ENCODE measurements at places on chromosomes 4 and X. TPM values are rescaled to one million over a fixed set of nuclear protein-coding genes. Genes with fewer than 3 reads are reported as not detected.

MAGEB1 gene
- not detected for total RNA-seq

- peaks cover 5% of the 10 kb centered on the region for H3K36me3 ChIP-seq
- H3K4me1 ChIP-seq = no peaks in the 10 kb centered on the region
- no peak overlapping the region for H3K27ac ChIP-seq
- no peak overlapping the region for H3K4me3 ChIP-seq
Measured at GRCh38 chr4:26753617-26754016, 107.0 kb upstream of the STIM2 start.

TBC1D9 gene
- total RNA-seq = 42.6 TPM

PHOX2B gene
- not detected for total RNA-seq

DNA sequence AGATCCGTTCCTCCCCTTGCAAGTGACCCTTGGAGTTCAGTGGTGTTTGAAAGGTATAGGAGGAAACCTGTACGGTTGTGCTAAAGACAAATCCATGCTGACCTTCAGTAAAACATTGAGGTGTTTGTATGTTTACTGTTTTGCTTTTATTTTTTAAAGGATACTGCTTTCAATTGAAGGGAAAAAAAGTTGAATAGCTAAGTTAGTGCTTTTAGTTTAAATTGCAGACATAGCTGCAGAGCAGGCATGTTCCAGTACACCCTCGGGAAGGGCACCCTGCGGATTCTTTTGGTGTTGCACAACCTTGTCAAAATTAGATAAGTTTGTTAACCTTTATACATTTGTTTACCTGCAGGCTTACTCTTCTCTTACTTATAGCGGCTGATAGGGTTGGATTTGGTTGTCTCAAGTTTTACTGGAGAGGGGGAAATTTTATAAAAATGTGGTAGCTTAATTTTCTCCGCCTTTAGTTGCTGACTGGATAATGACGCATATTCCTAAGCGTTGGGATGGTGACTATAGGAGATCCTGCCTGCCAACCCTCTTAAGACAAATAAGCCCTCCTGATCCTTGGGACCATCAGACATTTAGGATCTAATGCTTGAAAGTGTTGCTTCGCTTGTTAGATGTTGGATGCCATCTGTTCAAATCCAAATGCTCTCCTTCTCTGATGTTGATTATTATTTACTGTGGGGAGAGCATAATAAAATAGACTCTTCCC, 2.0 kb downstream of the RAPGEF2 start:
- no peak for DNase-seq
- peak overlapping the region; percentile 100 for H3K27ac ChIP-seq
- H3K27me3 ChIP-seq = no peaks in the 10 kb centered on the region
- H3K4me3 ChIP-seq = peak overlapping the region; percentile 98

- H3K4me1 ChIP-seq = no peaks in the 10 kb centered on the region
- H3K27ac ChIP-seq = no peak overlapping the region
Measured at GRCh38 chr4:123676890-123677229, 280.3 kb downstream of the SPRY1 start.

PPEF2 gene
- total RNA-seq = not detected

FANCB gene
- 1.5 TPM for total RNA-seq

TMPRSS11F gene
- total RNA-seq = not detected

DNA sequence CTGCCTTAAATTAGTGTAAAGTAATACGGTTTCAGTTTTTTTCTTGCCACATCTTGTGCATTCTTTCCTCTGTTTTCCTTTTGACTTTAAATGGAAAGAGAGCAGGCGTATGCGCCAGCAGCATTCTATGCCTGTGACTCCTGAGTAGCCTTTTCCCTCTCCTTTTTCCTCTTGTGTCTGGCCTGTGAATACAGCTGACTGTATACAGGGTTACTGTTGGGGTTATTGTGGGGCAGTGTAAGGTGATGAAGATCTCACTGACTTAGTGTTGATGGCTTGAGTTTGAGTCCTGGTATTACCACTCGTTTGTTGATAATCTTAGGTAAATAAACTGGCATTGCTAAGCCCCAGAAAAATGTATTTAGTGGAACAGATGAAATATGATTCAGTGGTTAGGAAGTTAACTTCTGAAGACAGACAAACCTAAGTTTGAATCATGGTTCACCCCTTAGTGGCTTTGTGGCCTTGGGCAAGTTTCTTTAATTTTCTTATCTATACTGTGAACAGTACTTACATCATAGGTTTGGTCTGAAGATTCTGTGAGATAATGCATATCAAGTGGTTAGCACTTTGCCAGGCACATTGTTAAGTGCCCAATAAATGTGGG, 105.1 kb downstream of the FNIP2 start:
- no peak for DNase-seq
- no peaks in the 10 kb centered on the region for H3K27me3 ChIP-seq
- no peak overlapping the region for H3K4me3 ChIP-seq

DNA sequence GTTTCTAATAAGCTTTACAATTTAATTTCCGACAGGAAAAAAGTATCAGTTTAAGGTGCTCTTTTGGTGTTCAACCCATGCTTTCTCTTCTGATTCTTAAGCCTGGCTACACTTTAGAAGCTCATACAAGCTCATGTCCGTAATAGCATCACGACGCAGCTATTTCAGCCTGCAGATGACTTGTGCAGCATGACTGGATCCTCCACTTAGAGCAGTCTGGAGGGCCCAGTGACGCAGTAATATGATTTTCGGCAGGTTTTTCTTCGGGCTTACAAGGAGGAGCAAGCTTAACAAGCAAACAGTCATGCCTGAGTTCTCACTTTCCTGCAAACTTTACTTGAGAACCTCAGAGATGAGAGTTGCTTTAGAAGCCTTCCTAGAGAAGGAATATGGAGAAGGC, 85.3 kb upstream of the MAML3 start:
- no peaks in the 10 kb centered on the region for H3K36me3 ChIP-seq
- no peak overlapping the region for H3K4me3 ChIP-seq
- DNase-seq = no peak
- H3K4me1 ChIP-seq = peaks cover 43% of the 10 kb centered on the region
- no peak overlapping the region for H3K27ac ChIP-seq

UGT2B10 gene
- not detected for total RNA-seq

- H3K27me3 ChIP-seq = no peaks in the 10 kb centered on the region
- H3K4me1 ChIP-seq = no peaks in the 10 kb centered on the region
- H3K4me3 ChIP-seq = no peak overlapping the region
- no peak for DNase-seq
- H3K27ac ChIP-seq = no peak overlapping the region
Measured at GRCh38 chrX:66919280-66919832, 280.5 kb upstream of the EDA2R start.

- H3K4me1 ChIP-seq = no peaks in the 10 kb centered on the region
- no peaks in the 10 kb centered on the region for H3K36me3 ChIP-seq
- peaks cover 16% of the 10 kb centered on the region for H3K27me3 ChIP-seq
- no peak overlapping the region for H3K4me3 ChIP-seq
Measured at GRCh38 chr4:3821580-3822229, 55.5 kb downstream of the ADRA2C start.

GRCh38 chr4:188452097-188452496, 312.9 kb downstream of the TRIML1 start:
- no peak overlapping the region for H3K4me3 ChIP-seq
- no peak for DNase-seq
- no peaks in the 10 kb centered on the region for H3K4me1 ChIP-seq
- no peaks in the 10 kb centered on the region for H3K36me3 ChIP-seq
- no peaks in the 10 kb centered on the region for H3K27me3 ChIP-seq

DNA sequence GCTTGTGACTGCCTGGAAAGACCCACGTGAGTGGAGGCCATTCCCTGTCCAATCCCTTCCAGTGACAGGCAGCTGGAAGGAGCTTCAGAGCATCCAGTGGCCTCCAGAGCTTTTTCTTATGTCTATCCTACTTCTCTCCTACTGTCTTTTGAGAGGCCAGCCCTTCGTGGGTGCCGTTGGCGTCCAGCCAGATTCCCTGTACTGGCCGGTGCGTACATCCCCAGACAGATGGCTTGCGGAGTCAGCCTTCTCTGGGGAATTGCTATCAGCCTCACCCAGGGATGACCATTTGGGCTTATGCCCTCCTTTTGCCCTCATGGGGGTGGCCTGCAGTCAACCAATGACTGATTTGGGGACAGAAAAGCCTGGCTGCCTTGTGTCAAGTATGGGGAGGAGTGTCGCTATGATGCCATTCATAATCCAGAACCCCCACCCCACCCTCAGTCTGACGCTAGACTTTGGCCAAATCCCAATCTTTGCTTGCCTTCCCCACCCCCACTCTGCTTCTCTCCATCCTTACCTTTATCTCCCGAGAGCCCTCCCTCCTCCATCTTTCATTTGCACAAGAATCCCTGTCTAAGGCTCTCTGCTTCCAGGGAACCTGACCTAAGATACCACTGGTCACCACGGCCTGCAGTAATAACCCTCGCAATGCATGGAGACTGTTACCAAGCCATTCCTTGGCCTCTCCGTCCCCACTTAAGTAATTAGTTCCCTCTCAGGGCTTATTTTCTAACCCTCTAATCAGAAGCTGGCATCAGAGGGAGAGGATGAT, 150.3 kb upstream of the BCOR start:
- no peak for DNase-seq
- H3K27me3 ChIP-seq = no peaks in the 10 kb centered on the region
- no peaks in the 10 kb centered on the region for H3K36me3 ChIP-seq
- no peak overlapping the region for H3K4me3 ChIP-seq
- no peak overlapping the region for H3K27ac ChIP-seq

CTAG1B gene
- not detected for total RNA-seq

CSTF2 gene
- 13.9 TPM for total RNA-seq

GRCh38 chrX:132576939-132577338, 88.1 kb upstream of the MBNL3 start:
- H3K27me3 ChIP-seq = no peaks in the 10 kb centered on the region
- no peak overlapping the region for H3K27ac ChIP-seq
- no peak for DNase-seq

ANXA3 gene
- total RNA-seq = 148 TPM

ASMTL gene
- total RNA-seq = 19.1 TPM

NDST3 gene
- 0.06 TPM for total RNA-seq

- no peak overlapping the region for H3K27ac ChIP-seq
- H3K4me3 ChIP-seq = no peak overlapping the region
- no peaks in the 10 kb centered on the region for H3K4me1 ChIP-seq
Measured at GRCh38 chr4:61336916-61337315, 136.8 kb downstream of the ADGRL3 start.

BMPR1B gene
- total RNA-seq = 6.0 TPM

GRCh38 chr4:165994701-165995100, 121.7 kb downstream of the TLL1 start:
- no peak overlapping the region for H3K27ac ChIP-seq
- no peak for DNase-seq
- H3K27me3 ChIP-seq = no peaks in the 10 kb centered on the region
- no peaks in the 10 kb centered on the region for H3K36me3 ChIP-seq
- no peaks in the 10 kb centered on the region for H3K4me1 ChIP-seq
- no peak overlapping the region for H3K4me3 ChIP-seq

GRCh38 chr4:16461362-16461761, 235.1 kb upstream of the TAPT1 start:
- DNase-seq = no peak
- H3K36me3 ChIP-seq = no peaks in the 10 kb centered on the region
- no peaks in the 10 kb centered on the region for H3K4me1 ChIP-seq
- no peaks in the 10 kb centered on the region for H3K27me3 ChIP-seq

GATA1 gene
- 1.2 TPM for total RNA-seq

- no peak overlapping the region for H3K4me3 ChIP-seq
- H3K27me3 ChIP-seq = no peaks in the 10 kb centered on the region
- H3K27ac ChIP-seq = no peak overlapping the region
- H3K4me1 ChIP-seq = no peaks in the 10 kb centered on the region
- no peaks in the 10 kb centered on the region for H3K36me3 ChIP-seq
- no peak for DNase-seq
Measured at GRCh38 chr4:127479031-127479622, 153.6 kb upstream of the INTU start.

DNA sequence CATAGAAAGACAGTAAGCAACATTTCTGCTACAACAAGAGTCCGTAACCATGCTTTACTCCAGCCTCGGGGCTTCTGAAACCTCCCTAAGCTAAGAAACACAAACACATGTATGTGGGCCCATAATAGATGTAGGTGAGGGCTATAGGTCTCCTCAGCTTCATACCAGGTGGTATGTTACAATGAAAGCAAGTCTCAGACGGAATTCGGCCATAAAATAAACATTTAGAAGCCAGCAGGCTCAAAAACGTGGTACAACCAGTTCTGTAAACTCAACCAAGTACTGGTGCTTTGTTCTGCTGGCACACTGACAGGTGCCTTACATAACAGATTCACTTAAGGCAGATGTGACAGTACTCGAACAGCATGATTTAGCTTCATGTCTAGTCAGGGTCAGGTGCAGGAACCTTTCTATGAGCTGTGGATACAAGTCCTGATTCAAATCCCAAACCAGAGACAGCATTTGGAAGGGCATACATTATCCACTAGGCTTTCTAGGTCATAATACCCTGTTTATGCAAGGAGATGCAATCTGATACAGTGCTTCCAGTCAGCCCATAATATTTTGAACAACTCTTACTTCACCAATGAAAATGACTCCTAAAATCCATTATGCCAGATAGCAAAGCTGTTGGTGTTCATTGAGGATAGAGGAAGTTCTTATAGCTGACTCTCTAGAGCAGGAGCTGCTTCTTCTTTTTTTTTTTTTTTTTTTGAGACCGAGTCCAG, 113.8 kb upstream of the ENPP6 start:
- no peaks in the 10 kb centered on the region for H3K36me3 ChIP-seq
- peaks cover 27% of the 10 kb centered on the region for H3K4me1 ChIP-seq
- peak overlapping the region; percentile 71 for H3K27ac ChIP-seq
- H3K4me3 ChIP-seq = no peak overlapping the region
- no peaks in the 10 kb centered on the region for H3K27me3 ChIP-seq

- H3K36me3 ChIP-seq = no peaks in the 10 kb centered on the region
- H3K27me3 ChIP-seq = peaks cover 52% of the 10 kb centered on the region
- H3K27ac ChIP-seq = no peak overlapping the region
- no peak overlapping the region for H3K4me3 ChIP-seq
- DNase-seq = no peak
- peaks cover 20% of the 10 kb centered on the region for H3K4me1 ChIP-seq
Measured at GRCh38 chr4:3483471-3483921, 20.4 kb downstream of the DOK7 start.

DNA sequence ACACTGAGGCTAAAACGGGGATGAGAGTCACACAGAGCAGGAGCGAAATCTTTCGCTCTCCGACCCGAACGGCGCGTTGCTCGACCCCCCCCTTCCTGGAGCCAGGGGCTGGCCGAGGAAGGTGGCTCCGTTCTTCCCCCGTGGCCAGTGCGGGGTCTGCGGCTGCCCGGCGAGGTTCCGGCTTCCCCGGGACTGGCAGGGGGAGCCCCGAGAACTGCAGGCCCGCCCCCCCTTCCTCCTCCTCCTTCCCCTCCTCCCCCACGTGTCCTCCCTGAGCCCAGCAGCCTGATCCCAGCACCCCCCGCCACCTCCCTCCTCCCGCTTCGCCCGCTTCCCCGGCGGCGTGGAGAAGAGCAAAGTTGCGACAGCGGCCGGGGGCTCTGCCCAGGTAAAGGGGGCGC, 2.4 kb upstream of the BCORL1 start:
- H3K27me3 ChIP-seq = no peaks in the 10 kb centered on the region
- peak; percentile 53 for DNase-seq
- no peak overlapping the region for H3K4me3 ChIP-seq
- H3K36me3 ChIP-seq = no peaks in the 10 kb centered on the region
- no peaks in the 10 kb centered on the region for H3K4me1 ChIP-seq
- H3K27ac ChIP-seq = peak overlapping the region; percentile 46
